Activated CD4-positive, alpha-beta T cell treated with anti-CD3 and anti-CD28 coated beads, Interleukin-2, Interleukin-6, amounts not matched to agents 100 ng/mL and 50 ng/mL, durations not matched to agents 16 hours and 8 hours (primary cell): ENCODE measurements at places on chromosomes 2 and 18.

DNA sequence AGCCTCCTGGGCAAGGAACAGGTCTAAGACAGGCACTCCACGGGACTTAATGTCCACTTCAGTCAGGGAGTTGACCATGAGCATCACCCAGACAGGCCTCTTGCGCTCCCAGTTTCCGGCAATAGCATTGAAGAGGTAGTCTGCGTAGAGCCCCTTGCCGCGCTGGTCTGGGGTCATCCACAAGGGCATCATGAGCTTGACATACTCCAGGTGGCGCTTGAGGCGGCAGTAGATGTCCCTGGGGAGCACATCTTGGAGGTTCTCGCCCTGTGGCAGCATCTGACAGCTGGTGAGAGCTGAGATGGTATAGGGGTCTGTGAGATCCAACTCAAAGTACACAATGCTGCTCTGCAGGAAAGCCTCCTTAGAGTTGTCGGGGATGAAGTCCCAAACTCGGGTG is 10.6 kb downstream of the TRABD2A start:
- no peak for DNase-seq

DNA sequence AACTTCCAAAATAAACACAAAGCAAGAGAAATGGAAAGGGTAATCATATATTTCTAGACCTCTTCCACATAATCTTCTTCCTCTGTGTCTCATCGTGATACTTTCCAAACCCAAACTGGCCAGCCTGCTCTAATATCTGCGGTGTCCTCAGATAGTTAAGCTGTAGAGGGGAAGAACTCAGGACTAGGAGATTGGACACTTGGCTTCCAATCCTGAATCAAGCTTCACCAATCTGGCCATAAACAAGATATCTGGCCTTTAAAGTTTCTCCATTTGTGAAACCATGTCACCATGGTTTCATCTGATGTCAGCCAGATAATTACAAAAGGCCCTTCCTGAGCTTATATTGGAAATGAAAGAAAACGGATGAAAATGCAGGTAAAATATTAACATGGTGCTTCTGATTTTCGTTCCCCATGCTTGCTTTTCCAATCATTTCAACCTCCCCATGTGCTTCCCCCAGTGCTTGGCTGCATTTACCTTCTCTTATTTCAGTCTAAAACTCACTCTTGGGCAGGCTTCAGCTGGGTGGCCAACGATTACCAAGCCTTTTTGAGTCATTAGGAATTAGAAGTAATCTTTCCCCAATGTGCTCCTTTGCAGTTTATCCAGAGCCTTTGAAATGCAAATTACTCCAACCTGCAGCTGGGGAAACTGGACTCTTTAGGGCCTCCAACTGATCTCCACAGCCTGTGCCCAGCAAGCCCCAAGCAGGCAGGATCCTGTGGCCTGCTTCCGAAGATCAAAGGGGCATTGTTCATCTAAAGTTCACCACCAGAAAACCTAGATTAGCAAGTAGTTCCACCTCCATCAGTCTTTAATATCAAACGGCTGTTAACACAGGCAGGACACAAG is 44.5 kb upstream of the MYCN start:
- no peak for DNase-seq

DNA sequence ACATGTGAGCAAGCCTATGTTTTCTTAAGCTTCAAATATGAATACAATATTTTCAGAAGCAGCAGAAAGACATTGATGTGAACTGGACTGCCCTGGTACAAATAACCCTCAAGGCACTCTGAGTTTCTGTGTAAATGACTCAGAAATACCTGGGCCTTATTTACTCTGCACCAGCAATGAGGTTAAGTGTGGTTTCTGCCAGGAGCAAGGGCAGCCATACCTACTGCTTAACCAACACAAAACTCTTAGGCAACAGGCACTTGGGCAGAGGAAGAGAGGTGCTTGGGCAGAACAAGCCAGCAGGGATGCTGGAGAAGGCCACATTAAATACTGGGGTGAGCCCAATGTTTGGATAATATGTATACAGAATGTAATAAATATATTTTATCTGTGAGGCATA is 29.4 kb upstream of the ARL5A start:
- DNase-seq: no peak

- no peak for DNase-seq
These were observed 553.0 kb upstream of the SYT4 start for GRCh38 chr18:43830303-43830702.

DNA sequence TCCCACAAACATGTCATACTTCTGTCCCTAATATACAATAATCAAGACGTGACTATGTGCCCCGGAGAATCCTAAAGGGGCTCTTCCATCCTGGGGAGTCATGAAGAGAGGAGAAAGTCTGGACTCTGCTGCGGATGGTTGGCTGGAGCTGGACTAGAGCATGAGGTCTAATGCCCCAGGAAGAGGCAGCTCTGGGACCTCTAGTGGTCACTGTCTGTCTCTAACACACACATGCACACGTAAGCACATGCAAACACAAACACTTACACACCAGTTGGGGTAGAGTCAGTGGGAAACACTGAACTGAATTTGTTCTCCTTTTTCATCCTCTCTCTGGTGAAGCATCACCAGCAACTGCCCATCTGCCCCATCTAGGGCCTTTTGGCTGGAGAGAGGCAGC is 271.6 kb downstream of the TDRD15 start:
- DNase-seq: no peak

- no peak for DNase-seq
These were observed 144.0 kb downstream of the EML6 start for GRCh38 chr2:54867457-54867856.

DNA sequence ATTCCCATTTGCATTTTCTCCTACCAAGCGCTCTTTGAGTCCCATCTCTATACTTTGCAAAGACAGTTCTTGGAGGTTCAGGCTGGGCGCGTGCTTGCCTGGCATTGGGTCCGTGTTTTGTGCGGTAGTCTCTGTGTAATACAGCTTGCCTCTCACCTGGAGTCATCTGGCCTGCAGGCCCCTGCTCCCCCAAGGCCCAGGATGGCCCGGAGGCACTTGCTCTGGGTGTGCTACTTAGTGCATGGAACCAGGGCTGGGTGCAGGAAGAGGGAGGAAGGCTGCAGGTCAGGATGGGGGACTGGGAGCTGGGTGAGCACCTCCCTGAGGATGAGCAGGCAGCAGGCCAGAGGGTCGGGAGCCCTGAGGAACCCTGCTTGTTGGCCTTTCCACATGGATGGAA is 220.9 kb downstream of the LDLRAD4 start:
- no peak for DNase-seq

- no peak for DNase-seq
These were observed 34.3 kb downstream of the EN1 start for GRCh38 chr2:118813111-118813510.
